Naive thymus-derived CD4-positive, alpha-beta T cell (primary cell): ENCODE measurements at places on chromosomes 4 and X.

DNA sequence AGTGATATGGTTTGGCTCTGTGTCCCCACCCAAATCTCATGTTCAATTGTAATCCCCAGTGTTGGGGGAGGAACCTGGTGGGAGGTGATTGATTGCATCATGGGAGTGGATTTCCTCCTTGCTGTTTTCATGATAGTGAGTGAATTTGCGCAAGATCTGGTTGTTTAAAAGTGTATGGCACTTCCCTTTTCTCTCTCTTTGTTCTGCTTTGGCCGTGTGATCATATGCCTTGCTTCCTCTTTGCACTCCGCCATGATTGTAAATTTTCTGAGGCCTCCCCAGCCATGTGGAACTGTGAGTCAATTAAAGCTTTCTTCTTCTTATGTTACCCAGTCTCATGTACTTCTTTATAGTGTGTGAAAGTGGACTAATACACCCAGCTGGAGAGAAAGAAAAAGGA, 113.0 kb upstream of the AADAT start:
- DNase-seq, result no peak

DNA sequence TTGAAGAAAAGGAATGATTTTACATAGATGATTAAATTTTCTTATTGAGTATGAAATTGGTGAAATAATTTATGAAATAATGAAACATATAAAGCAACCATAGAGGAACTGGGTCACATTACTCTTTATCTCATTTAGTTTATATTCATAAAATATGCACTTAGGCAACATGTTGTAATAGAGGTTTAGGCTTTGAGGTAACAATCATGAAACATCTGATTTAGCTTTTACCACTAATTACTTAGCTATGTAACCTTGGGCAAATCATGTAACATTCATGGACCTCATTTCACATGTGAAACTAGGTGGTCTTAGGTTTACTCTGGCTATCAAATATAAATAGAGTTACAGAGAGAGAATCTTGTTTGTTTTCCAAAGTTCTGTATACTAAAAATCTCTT, 54.5 kb upstream of the SMARCA5 start:
- DNase-seq, result no peak

DNA sequence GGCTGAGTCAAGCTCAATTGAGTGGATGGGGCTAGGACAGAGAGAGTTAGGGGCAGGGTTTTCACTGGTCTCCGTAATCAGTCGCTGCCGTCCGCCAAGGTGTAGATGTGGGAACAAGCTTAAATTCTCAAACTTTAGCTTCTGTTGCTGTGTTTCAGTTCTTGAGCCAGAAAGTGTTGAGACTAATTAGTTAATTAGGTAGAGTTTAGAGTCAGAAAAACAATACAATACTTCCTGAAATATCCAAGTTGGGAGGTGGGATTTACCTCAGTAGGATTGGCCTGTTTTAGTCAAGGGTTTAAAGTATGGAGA, 1.1 kb upstream of the UBE2D3 start:
- DNase-seq, result no peak

DNA sequence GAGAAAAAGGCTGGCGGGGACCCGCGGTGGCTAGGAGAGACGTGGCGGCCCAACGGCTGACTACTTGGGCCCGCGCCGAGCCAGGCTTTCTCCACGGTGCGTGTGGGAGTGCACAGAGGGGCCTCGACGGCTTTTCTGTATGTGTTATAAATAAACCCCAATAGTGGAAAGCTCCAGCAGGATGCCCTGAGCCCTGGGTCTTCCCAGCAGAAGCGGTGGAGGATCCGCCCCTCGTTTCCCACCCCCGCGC, 268 bp upstream of the PRRG1 start:
- DNase-seq, result no peak

DNA sequence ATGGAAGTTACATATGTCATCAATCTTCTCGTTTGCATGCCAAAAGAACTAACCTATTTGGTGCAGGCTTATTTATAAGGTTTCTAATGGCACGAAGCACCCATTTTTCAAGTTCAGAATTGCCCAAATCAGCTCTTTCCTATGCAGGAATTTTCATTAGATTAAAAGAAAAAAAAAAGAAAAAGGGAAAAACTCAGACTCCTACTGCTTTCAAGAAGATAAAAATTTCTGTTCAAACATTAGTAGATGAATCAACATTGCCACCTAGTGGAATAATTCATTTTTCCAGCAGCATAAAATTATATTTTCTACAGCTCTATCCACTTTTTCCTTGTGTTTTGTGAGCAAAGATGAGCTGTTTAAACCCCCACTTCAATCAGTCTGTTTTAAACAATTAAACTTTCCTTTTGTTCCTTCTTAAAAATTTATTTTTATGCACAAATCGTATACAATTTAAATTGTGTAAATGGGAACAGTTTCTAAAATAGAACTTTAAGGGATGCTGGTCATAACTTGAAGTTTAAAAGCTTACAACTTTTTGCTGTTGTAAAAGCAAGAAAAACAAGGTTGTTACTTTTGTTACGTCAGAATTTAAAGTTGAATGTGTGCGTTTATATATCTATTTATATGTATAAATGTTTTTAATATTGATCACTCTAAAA, 309.9 kb downstream of the ARAP2 start:
- peak; percentile 24 for DNase-seq

DNA sequence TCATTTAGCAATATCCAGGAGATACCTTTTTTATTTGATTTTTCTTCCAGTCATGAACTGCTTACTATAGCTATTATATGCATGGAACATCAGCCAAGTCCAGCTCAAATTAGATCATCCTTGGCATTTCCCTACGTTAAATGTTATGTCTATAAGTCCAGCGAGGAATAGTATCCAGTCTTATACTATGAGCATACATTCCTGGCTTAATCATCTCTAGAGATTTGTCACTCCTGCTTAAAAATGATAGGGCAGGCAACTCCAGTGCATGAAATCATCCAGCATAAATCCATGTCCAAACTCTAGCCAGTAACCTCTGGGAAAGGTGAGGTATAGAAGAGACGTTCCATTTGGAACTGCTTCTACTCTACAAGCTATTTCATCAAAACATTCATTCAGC, 126.7 kb upstream of the VCX2 start:
- DNase-seq, result no peak
